Daoy (cell line): ENCODE measurements at places on chromosomes 7 and 10.
A peak's percentile ranks its signal among the peaks of the same experiment; 100 is the strongest.

- DNase-seq: no peak
Measured at GRCh38 chr7:67542916-67543315, 546.3 kb downstream of the TYW1 start.

DNA sequence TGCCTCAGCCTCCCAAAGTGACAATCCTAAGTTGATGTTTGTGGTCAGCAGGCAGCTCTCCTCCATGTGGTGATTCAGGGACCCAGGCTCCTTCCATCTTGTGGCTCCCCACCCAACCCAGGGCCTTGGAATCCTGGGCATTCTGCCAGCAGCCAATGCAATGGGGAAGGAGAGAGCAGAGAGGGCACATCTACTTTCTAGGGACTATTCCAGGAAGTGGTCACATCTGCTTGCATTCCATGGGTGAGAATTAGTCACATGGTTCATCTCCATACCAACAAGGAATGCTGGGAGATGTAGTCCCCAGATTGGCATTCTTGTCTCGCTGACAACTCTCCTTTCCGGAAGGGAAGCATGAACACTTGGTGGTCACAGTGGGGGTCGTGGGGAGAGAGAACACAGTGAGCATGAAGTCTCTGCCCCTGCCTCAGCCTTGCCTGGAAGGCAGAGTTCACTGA lies 9.9 kb upstream of the SRRM3 start:
- peak; percentile 64 for DNase-seq

- peak; percentile 8 for DNase-seq
Measured at GRCh38 chr10:126439942-126440341, 51.7 kb upstream of the ADAM12 start.

GRCh38 chr10:110241407-110241806 lies 34.0 kb downstream of the MXI1 start:
- DNase-seq: no peak

DNA sequence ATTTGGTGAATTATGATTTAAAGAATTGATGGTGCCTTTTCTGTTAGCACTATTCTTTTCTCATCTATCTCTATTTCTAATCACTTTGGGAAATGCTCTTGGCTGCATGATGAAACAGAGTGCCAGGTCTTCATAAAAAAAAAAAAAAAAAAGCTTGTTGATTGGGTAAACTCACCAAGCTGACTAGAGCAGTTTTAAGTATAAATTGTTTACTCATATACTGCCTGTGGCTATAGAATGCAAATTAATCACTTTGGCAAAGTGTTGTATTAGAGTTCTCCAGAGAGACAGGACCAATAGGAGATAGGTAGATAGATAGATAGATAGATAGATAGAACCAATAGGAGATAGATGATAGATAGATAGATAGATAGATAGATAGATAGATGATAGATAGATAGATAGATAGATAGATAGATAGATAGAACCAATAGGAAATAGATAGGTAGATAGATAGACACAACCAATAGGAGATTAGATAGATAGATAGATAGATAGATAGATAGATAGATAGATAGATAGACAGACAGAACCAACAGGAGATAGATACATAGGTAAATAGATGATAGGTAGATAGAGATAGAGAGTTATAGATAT lies 20.1 kb upstream of the TBXAS1 start:
- DNase-seq: no peak

GRCh38 chr7:101626069-101626671 lies 2.9 kb downstream of the MYL10 start:
- DNase-seq: no peak

GRCh38 chr10:3807928-3808496 lies 23.0 kb upstream of the KLF6 start:
- peak; percentile 35 for DNase-seq
